ENCODE measurements at places on chromosomes 13 and 19. TPM values are rescaled to one million over a fixed set of nuclear protein-coding genes. Genes with fewer than 3 reads are reported as not detected.

- DNase-seq: no peak
Observed at GRCh38 chr13:33340631-33341030, 55.1 kb upstream of the STARD13 start.

DNA sequence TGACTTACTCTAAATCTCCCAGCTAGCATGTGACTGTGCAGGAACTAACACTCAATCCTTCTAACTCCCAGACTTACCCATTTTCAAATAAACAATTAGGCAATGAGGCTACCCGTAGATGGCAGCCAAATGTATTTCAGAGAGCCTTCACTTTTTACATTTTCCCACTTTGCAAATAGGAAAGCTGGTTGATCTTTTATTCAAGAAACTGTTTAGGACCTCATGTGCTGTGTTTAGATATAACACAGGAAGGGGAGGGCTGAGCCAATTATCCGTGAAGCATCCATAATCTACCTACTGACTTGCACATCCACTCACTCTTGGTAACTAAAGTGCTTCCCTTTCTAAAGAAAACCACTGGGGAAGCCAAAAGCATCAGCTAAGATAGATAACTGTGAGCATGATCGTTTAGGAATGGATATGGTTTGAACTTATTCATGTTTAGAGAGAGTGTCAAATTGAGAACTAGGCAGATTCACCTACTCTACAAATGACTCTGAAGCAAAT, 33.4 kb downstream of the MBNL2 start:
- no peak for DNase-seq

GRCh38 chr13:64912141-64912540, 2318.0 kb downstream of the PCDH9 start:
- no peak for DNase-seq

DNA sequence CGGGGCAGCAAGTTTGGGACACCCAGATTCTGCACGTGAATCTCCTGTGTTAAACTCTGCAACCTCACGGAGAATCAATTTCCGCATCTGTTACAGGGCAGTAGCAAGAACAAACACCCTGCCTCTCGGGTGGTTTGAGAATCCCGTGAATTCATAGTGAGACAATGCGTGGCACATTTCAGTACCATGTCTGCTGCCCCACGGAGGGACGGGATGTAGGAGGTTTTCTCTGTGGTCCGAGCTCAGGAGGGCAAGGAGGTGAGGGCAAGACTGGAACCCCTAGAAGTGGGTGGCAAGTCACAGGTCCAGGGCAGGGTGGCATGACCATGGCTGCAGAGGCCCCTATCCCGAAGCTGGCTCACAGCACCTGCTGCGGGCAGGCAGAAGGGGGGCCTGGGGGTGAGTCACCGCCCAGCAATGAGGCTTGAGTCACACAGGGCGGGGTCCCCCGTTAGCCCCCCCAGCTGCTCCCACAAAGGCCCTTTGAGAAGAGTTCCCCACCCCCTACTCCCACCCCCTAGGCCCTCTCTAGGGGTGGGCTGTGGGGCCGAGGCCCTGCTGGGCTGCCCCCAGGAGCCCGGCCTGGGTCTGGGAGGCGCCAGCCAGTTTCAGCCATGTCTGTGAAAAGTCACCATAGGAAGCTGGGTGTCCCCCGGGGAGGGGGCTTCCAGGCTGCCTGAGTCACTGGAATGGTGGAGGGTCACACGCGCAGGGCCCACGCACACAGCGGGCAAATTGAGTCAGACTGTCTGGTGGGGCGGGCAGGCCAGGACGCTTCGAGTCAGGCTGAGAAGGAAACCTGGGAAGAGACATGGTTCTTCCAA, 25.8 kb upstream of the NANOS3 start:
- DNase-seq: no peak

DNA sequence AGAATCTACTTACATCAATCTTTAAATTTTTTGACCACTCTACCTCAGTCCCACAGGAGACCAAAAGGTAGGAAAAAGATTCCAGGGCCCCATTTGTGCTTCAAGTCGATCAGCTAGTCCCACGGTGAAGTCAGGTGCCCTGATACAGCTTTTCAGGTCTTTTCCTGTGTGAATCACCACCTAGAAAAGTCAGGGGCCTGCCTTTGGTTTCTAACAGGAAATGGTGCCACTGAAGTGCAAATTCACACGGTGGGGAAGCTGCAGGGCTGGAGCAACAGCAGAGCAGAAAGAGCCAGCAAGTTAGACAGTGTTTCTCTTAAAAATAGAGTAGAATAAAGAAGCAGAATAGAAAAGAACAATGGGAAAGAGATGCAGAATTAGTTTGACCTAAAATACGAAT, 107.5 kb downstream of the KLF12 start:
- DNase-seq: peak; percentile 33

GRCh38 chr19:16496613-16496983, 404 bp downstream of the C19orf44 start:
- DNase-seq: no peak

GRCh38 chr19:1013218-1013617, 7.7 kb downstream of the TMEM259 start:
- no peak for DNase-seq

DNA sequence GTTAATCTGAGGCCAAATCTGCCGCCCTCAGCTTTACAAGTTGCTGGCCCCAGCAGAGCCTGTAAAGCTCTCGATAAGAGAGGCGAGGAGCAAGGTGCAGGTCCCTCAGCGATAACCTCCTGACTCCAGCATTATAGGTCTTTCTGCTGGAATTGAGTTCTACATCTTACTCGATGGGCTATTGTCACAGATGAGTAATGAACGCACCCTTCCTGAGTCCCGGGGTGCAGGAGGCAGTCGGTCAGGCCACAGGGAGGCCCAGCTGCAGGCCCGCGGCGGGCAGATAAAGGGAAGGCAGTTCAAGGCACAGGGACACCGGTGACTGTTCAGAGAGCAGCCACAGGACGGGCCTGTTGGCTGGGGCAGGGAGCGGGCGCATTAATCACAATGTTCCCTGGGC, 157.6 kb upstream of the OBI1 start:
- DNase-seq: no peak

GRCh38 chr19:30267332-30267731, 104.9 kb upstream of the ZNF536 start:
- no peak for DNase-seq

DNA sequence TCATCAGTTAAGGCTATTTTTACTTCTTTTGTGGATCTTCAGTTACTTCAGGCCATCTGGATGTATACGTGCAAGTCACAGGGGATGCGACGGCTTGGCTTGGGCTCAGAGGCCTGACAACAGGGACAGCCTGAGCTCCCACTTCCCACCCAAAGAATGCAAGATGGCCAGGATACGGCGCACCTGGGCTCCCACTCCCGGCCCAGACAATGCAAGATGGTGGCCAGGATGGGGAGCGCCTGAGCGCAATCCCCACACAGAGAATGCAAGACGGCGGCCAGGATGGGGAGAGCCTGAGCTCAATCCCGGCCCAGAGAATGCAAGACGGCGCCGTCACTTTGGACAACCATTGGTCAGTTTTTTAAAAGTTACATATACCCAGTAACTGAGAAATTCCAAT, 25.3 kb upstream of the MIER2 start:
- DNase-seq: no peak

DNA sequence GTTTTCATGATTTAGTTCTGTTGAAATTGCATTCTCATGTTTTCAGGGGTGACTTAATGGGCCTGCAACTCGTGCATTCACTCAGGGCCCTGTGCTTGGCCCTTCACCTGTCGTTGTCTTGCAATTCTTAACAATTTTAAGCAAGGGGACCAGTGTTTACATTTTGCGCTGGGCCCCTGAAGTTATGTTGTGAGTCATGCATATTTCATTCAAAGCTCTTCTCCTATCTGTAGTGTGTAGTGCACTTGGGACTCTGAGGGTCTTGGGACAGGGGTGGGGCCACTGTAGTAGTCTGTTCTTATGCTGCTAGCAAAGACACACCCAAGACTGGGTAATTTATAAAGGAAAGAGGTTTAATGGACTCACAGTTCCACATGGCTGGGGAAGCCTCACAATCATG, 211.2 kb upstream of the RXFP2 start:
- DNase-seq: no peak

GRCh38 chr19:7159105-7159933, 89.8 kb downstream of the ZNF557 start:
- no peak for DNase-seq

- DNase-seq: no peak
Observed at GRCh38 chr19:18292810-18293641, 11.6 kb upstream of the JUND start.

DNA sequence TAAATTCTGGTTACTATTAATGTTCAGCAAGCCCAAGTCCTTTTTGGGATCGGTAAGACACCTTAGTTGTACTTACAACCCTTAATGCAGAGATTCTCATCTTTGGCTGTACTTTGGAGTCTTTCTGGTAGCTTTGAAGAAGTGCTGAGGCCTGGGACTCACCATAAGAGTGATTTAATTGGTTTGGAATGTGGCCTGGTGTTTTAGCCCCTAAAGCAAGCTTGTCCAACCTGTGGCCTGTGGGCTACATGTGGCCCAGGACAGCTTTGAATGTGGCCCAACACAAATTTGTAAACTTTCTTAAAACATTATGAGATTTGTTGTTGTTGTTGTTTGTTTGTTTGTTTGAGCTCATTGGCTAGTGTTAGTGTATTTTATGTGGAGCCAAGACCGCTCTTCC, 215.3 kb downstream of the ZIC5 start:
- no peak for DNase-seq

- no peak for DNase-seq
Observed at GRCh38 chr19:32129141-32129540, 216.3 kb upstream of the ZNF507 start.

DNA sequence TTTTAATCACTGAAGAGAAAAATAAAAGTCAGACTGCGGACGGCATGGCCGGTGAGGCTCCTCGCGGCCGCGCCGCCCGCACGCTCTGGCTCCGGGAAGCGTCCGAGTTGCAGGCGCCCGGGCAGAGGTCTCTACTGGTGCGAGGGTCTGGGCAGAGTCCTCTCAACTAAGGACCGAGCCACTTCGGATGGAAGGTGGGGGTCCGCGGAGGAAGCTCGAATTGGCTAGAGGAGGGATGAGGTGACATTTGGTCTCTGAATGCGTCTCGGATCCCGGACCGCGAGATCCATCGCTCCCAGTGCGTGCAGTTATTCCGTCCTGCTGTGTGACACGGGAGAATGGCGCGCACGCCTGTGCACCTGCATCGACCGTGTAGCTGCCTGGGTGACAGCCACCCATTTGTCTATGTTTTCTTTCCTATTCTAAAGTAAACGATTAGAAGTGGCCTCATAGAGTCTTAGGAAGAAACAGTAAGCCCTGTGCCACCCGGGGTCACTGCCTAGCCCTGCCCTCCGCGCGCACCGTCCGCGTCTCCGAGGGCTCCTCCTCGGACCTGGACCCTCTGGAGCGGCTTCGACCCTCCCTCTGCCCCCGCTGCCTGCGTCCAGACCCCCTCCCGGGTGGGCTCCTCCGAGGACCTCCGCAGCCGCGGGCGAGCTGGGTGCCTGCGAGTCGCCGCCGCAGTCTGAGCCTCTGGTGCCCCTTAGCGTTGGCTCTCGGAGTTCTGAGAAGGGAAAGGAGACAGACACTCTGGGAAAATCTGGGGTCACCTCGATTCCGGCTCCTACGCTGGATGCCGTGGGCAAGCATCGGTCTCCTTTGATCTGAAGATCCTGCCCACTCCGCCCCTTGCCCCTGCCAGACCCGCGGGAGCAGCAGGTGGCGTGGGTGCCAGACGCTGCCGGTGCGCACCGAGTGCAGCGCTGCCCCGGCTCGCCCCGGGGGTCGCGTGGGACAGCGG, 347.4 kb downstream of the LIG4 start:
- DNase-seq: no peak

- no peak for DNase-seq
Observed at GRCh38 chr13:112250788-112251445, 125.2 kb upstream of the SPACA7 start.

DNA sequence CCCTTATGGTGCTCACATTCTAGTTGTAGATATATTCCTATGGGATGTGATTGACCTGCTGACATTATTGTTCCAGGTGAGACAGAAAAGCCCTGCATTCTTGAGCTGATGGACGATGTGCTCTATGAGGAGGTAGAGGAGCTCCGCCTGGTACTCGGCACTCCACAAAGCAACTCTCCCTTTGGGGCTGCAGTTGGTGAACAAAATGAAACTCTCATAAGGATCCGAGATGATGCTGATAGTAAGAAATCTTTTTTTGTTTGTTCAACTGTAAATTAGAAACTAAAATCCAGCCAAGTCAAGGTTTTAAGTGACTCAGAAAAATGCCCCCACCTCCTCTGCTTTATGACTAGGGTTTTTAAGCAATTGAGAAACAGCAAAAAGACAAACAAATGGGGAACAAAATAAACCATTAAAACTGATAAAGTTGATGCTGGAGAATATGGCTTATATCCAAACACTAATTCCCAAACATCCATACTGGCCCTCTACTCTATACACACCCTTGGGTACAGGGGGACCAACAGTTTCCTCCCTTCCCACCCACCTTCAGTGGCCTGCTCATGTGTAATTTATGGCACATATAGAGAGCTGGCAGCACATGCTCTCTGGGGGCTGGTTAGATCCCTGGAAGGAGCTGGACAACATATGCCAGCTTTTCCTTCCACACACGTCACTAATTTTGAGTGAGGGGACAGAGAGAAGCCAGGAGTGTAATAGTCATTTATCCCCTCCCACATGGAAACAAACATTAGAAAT, 139.6 kb downstream of the STOML3 start:
- no peak for DNase-seq

GRCh38 chr19:10712045-10712444, 5.8 kb upstream of the DNM2 start:
- no peak for DNase-seq

DNA sequence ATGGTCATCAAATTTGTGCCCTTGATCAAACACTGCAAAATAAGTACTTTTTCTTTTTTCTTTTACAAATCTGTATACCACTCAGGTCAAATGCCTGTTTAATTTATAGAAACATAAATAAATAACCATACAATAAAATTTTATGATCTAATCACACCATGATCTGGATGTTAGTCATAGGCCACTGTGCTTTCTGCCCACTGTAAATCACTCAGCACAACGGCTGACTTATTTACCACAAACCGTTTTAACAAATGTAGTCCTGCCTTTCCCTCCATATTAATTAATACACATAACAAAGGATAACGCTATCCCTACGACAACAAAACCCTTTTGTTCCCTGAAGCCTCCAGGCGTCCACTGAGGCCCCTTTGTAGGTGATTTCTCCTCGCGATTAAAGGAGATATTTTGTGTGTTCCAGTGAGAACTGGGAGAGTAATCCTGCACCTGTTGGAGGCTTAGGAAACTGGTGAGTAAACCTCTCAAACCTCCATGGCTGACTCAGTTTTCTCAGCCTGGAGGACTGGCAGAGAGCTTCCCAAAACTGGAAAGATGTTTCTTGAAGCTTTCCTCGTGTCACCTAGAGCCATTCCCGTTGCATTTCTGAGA, 477.1 kb upstream of the SGCG start:
- DNase-seq: no peak

DNA sequence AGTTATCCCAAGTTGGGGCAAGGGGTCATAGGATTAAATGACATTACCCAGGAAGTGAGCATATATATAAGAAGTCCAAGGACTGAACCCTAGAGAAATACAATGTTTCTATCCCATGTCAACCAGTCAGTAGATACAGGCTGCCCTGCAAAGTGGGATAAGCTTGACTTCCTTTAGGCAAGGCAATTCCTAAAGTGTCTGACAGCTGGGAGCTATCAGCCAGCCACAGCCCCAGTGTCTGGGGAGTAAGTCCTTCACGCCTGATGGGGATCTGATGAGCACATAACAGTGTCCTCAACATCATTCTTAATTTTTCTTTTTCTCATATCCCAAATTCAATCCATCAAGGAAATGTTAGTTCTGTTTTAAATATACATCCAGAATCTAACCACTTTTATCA, 54.1 kb downstream of the DNAJC15 start:
- no peak for DNase-seq

Gene SWSAP1
- polyA plus RNA-seq: 4.7 TPM

Gene GNG7
- polyA plus RNA-seq: 1.8 TPM

Gene NECTIN2
- polyA plus RNA-seq: not detected

Gene NKPD1
- 0.43 TPM for polyA plus RNA-seq

Gene LRRC63
- not detected for polyA plus RNA-seq

Gene KL
- polyA plus RNA-seq: not detected

Gene LGI4
- polyA plus RNA-seq: not detected
